ENCODE measurements at places on chromosomes 4 and X.

DNA sequence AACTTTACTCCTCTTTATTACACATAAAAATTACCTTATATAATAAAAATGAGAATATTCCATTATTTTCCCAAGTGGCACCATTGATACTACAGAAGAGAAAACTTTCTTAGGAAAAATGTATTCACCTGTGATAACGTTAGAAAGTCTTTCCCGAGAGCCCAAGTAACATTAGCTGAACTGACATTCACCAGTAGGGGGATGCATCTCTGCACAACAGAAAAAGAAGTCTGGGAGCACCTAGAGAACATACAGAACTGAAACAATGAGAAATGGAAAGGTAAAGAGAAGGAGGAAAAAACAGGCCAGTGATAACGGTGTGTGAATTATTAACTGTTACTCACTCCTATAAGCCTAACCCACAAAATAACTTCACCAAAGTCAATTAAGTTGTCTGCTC lies 423.3 kb downstream of the CENPC start:
- no peak for DNase-seq

DNA sequence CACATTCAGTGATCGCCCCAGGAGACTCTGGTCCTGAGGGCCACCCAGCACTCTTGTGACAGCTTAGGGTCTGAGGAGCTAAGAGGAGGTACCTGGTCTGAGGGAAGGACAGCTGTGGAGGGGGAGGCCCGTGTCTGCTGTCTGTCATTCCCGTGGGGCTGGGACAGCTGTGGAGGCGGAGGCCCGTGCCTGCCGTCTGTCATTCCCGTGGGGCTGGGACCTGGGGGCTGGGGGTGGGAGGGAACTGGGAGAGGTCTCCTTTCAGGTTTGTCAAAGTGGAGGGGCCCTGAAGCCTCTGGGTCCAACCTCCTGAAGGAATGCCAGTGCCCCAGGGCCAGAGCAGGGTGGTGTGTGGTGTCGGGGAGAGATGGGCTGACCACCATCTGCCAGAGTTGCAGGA lies 45.0 kb upstream of the ADRA2C start:
- DNase-seq: no peak

- DNase-seq: no peak
These were observed 4.4 kb downstream of the FGFBP2 start for GRCh38 chr4:15958562-15958961.

DNA sequence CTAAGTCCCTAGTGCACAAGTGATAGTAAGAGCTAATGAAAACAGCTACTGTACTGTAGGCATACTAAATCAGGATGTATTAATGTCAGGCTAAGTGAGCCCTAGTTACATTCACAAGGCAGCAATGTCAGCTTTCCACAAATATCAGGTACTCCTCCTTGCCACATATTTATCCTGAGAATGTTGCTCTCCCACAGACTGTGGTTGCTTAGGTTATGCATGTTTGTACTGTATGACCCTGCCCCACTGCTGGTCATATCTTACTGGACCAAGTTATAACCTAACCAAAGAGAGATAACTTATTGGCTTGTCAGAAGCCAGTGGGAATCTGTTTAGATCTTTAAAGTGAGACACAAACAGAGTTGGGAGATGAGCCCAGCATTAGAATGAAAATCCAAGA lies 241.0 kb downstream of the SLC39A8 start:
- no peak for DNase-seq

DNA sequence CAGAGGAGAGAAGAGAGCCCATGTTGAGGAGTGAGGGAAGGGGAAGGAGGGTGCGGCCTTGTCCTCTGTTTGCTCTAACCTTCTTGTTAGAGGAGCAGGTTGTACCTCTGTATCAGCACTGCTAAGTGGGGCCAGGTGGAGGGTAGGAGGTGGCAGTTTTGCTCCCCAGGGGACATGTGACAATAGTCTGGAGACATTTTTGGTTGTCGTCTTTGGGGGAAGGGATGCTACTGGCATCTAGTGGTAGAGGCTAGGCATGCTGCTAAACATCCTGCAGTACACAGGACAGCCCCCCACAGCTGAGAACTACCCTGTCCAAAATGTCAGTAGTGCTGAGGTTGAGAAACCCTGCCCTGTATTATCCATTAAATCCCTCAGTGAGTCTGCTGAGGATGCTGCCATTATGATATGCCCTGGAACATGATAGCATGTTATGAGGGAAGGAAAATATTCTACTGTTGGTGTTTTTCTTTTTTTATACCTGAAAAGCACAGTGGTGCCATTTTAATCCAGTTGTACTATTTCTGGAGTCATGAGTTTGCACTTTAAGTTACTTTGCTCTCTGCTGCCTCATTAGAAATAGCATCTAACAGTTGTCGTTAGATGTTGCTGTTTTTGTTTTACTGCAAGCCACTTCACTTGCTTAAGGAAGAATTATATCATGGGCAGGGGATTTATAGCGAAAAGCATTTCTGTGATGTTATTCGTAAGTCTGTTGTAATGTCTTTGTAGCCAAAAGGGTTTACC lies 90.6 kb downstream of the LRP2BP start:
- DNase-seq: no peak

Measured in stimulated activated CD8-positive, alpha-beta memory T cell treated with anti-CD3 and anti-CD28 coated beads, Interleukin-4, amount 100 ng/mL, for 1 hour (primary cell).